Stimulated activated naive CD4-positive, alpha-beta T cell (primary cell): ENCODE measurements at places on chromosomes 7 and 10.

DNA sequence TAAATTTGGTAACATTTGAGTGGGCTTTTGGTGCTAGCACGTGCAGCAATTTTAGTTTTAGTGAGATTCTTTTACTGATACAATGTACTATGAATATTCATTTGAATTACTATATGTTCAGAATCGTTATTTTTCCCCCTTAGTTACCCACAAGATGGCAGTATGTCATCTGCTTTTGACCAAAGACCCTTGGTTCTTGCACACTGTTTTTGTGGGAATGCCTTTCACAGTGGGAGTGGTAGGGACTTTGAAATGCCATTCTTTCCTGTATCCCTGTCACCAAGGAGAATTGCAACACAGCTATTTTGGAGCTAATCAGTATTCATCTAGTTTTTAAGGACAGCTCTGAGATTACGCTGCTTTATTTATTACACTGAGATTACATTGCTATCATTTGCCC, 40.6 kb downstream of the SEC23IP start:
- DNase-seq = no peak

DNA sequence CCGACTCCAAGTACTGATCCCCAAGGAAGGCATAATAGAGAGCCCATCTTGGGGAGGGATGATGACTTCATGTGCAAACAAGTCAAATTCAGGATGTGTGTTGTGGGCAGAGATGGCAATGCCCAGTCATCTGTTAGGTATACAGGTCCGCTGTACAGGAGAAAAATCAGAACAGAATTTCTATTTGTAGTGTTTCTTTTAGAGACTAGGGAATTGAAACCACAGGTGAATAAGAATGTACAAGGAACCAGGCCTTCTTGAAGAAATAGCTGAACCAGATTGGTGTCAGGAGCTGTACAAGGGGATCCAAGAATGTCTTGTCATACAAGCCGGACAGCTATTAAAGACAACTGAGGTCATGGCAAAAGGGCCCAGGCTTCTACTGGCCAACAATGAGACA, 147.9 kb downstream of the PFKFB3 start:
- no peak for DNase-seq

GRCh38 chr10:93062514-93063143, 2.0 kb downstream of the CYP26C1 start:
- DNase-seq = peak; percentile 16

DNA sequence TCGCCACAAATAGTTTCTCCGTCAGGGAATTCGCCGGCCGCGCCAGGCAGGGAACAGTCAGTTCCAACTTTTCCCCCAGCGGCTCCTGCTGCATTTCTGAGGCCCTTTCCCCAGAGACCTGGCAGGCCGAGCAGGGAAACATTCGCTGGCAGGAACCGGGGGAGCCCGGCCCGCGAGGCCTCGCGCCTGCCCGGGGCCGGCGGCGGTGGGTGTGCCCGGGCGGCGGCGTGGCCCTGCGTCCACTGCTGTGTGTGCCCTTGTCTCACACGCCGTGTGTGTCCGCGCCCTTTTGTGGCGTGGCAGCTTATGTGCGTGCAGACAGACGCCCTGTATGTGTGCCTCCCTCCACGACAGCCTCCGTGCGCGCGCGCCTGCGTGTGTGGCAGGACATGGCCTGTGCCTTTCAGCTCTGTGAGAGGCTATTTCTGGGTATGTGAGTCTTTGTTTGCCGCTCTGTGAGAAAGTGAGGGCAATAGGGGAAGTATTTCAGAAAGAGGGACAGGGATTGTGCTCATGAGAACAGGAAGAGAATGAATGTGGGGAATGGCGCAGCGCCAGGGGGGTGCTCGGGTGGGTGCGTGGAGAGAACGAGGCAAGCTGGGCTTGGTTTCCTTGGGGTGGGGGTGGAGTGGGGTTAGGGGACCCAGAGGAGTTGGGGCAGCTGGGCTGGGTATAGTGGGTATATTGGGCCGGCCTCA, 689 bp upstream of the SMARCD3 start:
- DNase-seq = peak; percentile 46

GRCh38 chr10:32433542-32433941, 12.4 kb upstream of the CCDC7 start:
- DNase-seq = no peak

GRCh38 chr7:23655433-23655832, 24.6 kb upstream of the FAM221A start:
- no peak for DNase-seq

DNA sequence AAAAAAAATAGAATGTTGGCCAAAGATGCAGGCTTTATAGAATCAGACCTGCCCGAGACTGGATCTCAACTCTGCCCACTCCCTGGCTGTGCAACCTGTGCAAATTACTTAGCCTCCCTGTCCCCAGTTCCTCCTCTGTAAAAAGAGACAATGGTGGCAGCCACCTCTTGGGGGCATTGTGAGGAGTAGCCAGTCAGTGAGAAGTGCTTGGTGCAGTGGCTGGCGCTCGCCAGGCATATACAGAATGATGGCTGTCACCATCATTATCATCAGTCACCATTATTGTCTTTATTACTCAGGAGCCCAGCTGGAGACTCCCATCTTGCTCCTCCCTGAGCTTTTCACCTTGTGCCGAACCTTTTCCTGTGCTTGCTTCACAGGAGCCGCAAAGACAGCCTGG, 29.4 kb upstream of the TRIM8 start:
- no peak for DNase-seq

DNA sequence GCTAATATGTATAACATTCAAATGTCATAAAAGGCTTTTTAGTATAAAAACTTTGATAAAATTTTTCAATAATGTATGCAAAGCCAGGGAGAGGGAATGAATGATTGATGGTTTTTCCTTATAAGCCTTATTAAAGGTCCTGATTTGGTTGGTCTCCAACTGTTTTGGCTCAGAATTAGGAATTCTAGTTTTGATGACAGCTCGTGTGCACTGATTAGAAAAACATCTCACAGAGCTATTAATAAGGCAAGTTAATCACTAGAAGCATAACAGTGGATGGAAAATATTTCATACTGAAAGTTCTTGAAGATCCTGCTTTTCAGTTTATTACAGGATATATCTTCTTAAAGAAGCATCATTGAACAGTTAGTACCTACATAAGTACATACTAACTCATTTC, 114.9 kb upstream of the NOBOX start:
- DNase-seq = no peak

DNA sequence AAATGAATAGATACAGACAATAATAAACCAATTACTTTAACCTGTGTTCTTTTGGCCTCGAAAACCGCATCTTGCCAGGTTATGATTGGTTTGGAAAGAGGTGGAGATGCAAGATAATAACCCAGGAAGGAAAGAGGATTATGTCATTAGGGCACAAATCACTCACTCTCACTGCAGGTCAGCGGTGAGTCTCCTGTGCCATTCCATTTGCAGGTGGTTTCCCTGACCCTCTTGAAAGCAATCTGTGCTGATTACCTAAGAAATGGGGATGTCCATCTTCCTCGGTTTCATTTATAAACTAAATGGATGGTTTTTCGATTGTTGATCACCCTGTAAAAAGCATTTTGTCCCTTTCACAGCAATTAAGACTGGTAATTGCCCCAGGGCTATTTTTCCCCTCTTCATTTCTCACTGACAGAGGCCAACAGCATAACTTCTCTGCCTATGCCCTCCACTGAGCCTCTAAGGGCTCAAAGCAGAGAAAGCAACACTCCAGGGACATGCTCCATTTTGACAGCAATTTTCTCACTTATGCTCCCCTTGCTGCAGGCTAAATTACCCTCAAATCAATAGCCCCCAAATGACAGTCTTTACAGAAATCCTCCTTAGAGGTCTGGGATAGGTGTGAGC, 257.5 kb downstream of the IPMK start:
- no peak for DNase-seq

- no peak for DNase-seq
Observed at GRCh38 chr7:15461576-15461975, 100.2 kb downstream of the AGMO start.

GRCh38 chr10:24255881-24256311, 47.0 kb downstream of the KIAA1217 start:
- DNase-seq = no peak

- DNase-seq = no peak
Observed at GRCh38 chr10:52951824-52952223, 179.2 kb upstream of the MBL2 start.

DNA sequence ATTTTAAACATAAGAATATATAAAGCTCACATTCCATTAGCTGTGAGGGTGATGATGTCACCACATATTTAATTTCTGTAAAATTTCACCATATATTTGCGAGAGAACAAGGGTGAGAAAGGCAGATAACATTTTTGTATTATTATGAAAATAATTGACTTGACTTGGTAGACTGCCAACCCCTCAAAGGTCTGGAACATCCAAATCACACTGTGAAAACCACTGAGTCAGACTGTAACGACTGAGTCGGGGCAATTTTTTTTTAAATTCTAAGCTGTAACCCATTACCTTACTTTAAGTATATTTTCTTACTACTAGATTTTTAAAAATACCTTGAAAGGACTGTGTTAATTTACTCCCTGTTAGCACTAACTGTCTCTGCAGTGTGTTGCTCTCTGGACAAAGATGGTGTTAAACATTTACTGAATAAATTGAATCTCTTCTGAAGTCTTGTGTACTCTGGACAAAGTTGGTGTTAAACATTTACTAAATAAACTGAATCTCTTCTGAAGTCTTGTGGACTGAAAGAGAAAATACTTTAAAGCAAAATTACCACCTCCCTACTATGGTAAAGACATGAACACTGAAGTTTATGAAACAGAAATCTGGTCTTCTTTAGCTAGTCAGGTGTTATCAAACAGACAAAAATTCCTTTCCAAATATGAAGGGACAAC, 14.1 kb downstream of the PDZD8 start:
- no peak for DNase-seq

GRCh38 chr7:47179812-47180515, 401.9 kb downstream of the TNS3 start:
- no peak for DNase-seq

GRCh38 chr7:102119213-102119651, 167.4 kb upstream of the SH2B2 start:
- no peak for DNase-seq

GRCh38 chr10:115572740-115573455, 479.7 kb downstream of the ATRNL1 start:
- DNase-seq = no peak

DNA sequence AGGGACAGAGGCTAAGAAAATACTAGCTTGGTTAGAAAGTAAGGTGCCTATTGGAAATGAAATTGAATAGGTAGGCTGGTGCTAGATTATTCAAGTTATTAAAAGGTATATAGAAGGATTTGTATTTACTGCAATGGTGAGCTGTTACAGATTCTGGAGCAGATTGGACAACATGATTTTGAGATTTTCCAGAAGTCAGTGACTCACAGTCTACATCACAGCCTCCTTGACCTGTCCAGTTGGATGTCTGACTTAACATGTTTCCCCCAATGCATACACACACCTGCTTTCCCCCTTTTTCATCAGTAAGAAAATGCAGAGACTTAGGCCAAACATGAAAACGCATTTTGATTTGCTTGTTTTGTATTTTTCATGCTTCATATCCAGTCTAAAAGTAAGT, 33.4 kb downstream of the STARD3NL start:
- DNase-seq = no peak
